ENCODE measurements at places on chromosomes 3 and 15.
A peak's percentile ranks its signal among the peaks of the same experiment; 100 is the strongest.

DNA sequence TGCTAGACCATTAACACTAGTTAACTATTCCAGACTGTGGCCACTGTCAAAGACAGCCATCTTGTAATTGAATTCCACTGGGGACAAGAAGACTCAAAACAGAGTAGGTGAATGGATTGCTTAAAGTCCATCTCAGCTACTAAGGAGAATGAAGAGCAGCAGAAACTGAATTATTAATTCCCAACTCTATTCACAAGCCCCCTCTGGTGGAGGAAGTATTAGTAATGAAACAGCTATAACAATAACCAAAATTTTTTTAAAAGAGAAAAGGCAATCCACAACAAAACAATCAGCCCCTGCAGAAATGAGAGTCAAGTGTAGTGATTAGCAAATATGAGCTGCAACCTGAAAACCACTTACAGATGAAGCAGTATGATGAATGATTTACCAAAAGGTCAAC, 302.8 kb downstream of the FHIT start:
- H3K27ac ChIP-seq = no peak overlapping the region
- no peak overlapping the region for H3K4me3 ChIP-seq
- H3K4me1 ChIP-seq = peaks cover 7% of the 10 kb centered on the region
- no peaks in the 10 kb centered on the region for H3K36me3 ChIP-seq

DNA sequence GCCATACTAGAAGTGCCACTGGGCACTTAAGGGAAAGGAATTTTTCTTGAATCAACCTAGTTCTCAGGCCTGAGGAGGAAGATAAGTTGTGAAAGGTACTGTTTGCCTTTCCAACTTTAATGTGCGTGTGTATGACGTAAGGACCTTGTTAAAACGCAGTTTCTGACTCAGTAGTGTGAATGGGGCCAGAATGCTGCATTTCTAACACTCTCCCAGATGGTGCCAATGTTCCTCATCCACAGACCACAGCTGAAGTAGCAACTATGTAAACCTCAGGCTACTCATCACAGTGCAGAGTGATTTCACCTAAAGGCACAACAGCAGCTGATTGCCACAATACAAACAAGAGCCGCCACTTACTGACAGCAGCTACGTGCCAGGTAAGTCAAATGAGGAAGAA, 103.6 kb downstream of the OTOL1 start:
- H3K4me3 ChIP-seq = no peak overlapping the region
- H3K36me3 ChIP-seq = no peaks in the 10 kb centered on the region
- DNase-seq = no peak
- H3K27ac ChIP-seq = no peak overlapping the region

- H3K4me1 ChIP-seq = peaks cover 38% of the 10 kb centered on the region
- H3K36me3 ChIP-seq = peaks cover 23% of the 10 kb centered on the region
- no peaks in the 10 kb centered on the region for H3K27me3 ChIP-seq
- peak overlapping the region; percentile 89 for H3K4me3 ChIP-seq
- DNase-seq = no peak
- H3K27ac ChIP-seq = no peak overlapping the region
These were observed 1.1 kb upstream of the NR2C2 start for GRCh38 chr3:14946236-14946635.

- no peaks in the 10 kb centered on the region for H3K36me3 ChIP-seq
- no peak for DNase-seq
- H3K27ac ChIP-seq = no peak within 1 kb of the TSS
- peaks cover 16% of the 10 kb centered on the region for H3K4me1 ChIP-seq
These were observed at the start of gene SLC12A8 for GRCh38 chr3:125212509-125213363. SLC12A8 (minus strand) TSS chr3:125212748; CDS start chr3:125211349, 1,399 bp downstream.

GRCh38 chr15:40543631-40544294, 21.1 kb downstream of the CCDC32 start:
- H3K27ac ChIP-seq = no peak overlapping the region
- no peaks in the 10 kb centered on the region for H3K36me3 ChIP-seq
- no peaks in the 10 kb centered on the region for H3K27me3 ChIP-seq
- H3K4me1 ChIP-seq = no peaks in the 10 kb centered on the region
- no peak overlapping the region for H3K4me3 ChIP-seq
- DNase-seq = no peak

DNA sequence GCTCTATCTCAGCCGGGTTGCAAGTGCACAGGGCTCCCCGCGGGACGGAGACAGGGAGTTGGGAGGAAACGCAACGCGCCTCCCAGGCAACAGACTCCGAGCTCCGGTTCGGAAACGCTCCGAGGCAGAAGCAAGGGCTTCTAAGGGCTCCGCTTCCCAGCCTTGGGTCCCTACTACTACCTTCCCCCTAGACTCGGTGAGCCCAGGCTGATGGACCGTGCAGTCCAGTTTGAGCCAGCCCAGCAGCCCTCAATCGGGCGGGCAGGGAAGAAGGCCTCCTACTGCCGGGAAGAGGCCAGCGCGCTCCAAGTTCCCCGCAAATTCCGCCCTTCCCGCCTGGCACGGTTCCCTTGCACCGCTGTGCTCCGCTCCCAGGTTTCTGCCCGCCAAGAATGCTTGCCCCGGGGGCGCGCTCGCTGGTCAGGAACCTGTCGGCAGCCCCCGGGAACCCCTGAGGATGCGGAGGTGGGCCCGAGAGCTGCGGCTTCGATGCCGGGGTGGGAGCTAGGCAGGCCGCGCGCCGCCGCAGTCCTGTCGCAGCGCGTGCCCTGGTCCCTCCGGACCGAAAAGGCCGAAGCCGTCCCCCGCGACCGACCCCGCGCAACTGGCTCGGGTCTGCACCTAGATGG, 728 bp downstream of the TRANK1 start:
- H3K4me1 ChIP-seq = peaks cover 28% of the 10 kb centered on the region
- peak overlapping the region; percentile 71 for H3K4me3 ChIP-seq
- H3K27ac ChIP-seq = peak overlapping the region; percentile 82

DNA sequence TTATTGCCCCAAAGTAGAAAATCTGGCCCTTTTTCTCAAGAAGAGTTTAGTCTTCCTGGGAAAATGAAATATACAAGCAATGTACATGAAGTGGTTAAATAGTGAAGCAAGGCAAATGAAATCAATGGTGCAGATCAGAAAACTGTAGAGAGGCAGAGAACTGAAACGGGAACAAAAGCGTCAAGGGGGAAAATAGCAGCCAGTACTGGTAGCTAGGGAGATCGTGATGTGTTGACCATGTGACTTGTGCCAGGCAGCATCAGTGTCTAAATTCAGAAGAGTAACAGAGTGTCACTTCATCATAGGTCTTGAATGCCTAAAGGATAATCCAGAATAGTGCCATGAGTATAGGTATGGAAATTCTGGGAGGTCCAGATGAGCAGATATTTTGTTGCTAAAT, 163.1 kb downstream of the CHL1 start:
- H3K4me3 ChIP-seq = no peak overlapping the region
- DNase-seq = no peak
- H3K4me1 ChIP-seq = peaks cover 17% of the 10 kb centered on the region
- no peaks in the 10 kb centered on the region for H3K27me3 ChIP-seq
- no peaks in the 10 kb centered on the region for H3K36me3 ChIP-seq
- H3K27ac ChIP-seq = no peak overlapping the region

DNA sequence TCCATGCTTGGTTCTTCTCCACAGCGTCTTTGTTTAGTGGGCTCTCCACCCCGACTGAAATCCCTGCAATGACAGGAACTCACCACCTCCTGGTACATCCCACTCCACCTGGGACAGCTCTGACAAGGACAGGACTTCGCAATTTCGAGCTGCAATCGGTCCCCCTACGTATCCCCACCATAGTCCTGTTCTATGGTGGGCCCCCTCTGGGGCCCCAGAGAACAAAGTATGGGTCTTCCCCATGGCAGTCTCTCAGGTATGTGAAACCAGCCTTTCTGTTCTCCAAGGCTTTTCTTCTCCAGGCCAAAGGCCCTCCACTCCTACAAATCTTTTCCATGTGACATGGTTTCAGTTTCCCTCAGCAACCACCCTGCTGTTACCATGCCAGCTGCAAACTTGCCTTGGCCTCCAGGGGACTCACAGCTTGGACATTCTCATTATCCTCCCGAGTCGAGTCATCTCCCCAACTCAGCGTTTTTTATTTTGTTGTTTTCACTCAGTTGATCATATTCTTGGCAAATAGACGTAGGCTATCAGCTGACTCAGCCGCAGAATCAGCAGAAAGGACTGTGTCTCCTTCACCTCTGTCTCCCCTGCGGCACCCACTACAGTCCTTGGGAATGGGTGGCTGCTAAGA, 233.3 kb downstream of the OPA1 start:
- peaks cover 39% of the 10 kb centered on the region for H3K4me1 ChIP-seq
- peak overlapping the region; percentile 40 for H3K27ac ChIP-seq
- H3K36me3 ChIP-seq = no peaks in the 10 kb centered on the region

- H3K36me3 ChIP-seq = no peaks in the 10 kb centered on the region
- DNase-seq = no peak
- no peak overlapping the region for H3K4me3 ChIP-seq
- H3K27me3 ChIP-seq = no peaks in the 10 kb centered on the region
- no peaks in the 10 kb centered on the region for H3K4me1 ChIP-seq
- H3K27ac ChIP-seq = no peak overlapping the region
These were observed 35.9 kb upstream of the MYH15 start for GRCh38 chr3:108546247-108546646.

DNA sequence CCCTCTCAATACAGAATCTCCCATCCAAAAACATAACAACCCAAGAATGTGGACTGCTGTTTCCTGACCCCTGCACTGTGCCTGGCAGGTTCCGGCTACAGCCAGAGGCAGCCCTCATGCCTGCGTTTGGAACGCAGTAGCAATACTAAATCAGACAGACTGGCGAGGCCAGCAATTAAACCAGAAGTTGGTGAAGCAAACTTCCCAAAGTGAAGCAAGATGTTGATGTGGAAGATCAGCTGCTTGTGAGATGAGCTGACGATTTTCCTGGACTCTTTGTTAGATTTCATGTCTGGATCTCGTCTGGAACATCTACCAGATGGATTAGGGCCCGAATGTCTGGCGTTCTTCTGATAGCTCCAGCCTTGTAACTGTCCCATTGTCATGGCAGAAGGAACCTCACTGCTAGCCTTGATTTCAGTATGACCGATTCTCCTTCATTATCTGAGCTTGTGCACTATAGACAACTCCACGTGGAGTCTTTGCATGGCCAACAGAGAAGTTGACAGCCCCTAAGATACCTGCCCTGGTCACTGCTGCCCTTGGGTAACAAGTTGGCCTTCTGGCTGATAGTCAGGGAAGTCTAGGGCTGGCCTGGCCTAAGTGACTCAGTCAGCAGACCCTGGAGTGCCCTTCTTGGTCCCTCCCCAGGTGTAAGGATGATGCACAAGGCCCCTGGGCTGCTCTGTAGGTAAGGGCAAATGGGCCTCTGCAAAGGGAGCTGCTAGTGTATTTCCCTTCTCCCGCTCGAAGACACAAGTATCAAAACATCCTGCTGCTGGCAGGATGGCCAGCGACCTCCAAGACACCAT, 126.5 kb downstream of the ADAMTS17 start:
- no peak for DNase-seq
- no peak overlapping the region for H3K4me3 ChIP-seq
- H3K27me3 ChIP-seq = no peaks in the 10 kb centered on the region
- peaks cover 25% of the 10 kb centered on the region for H3K4me1 ChIP-seq
- no peaks in the 10 kb centered on the region for H3K36me3 ChIP-seq

DNA sequence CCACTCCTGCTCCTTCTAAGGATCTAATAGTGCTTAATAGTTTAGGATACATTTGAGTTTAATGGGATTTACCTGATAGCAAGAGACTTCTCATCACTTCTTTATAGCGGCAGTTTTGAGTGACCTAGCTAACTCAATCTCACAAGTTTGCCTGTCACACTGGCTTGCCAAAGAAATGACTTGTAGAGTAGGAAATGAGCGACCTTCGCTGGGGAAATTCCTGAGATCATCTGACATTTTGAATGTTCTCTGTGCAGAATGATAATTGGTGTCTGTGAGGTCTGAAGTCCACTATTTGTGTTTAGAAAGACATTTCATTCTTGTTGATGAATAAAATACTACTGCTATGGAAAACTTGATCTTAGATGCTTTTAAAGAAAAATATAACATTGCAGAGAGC, 30.3 kb downstream of the SUCLG2 start:
- no peak overlapping the region for H3K27ac ChIP-seq
- DNase-seq = no peak
- H3K4me3 ChIP-seq = no peak overlapping the region
- no peaks in the 10 kb centered on the region for H3K4me1 ChIP-seq

GRCh38 chr15:23013681-23014080, 25.7 kb downstream of the TUBGCP5 start:
- H3K4me3 ChIP-seq = no peak overlapping the region
- no peaks in the 10 kb centered on the region for H3K27me3 ChIP-seq
- H3K27ac ChIP-seq = no peak overlapping the region
- H3K4me1 ChIP-seq = no peaks in the 10 kb centered on the region
- DNase-seq = no peak

DNA sequence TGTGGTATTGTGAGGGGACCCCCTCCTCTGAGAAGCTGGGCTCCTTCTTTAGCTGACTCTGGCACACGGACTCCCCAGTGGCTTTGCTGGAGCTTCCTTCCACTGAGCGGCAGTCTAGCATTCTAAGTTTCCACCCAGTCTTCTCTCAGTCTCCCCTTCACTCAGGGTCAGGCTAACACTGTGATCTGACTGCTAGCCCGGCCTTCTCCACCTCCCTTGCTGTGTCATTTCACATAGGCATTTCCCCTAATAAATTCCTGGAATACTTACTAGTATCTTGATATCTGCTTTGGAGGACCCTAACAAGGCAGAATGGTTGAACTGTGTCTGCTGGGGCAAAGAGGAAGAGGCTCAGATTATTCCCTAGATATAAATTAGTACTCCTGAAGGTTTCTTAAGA, 106.2 kb upstream of the THBS1 start:
- no peaks in the 10 kb centered on the region for H3K36me3 ChIP-seq
- H3K4me1 ChIP-seq = peaks cover 8% of the 10 kb centered on the region
- DNase-seq = no peak
- no peaks in the 10 kb centered on the region for H3K27me3 ChIP-seq
- H3K27ac ChIP-seq = peak overlapping the region; percentile 74

- no peaks in the 10 kb centered on the region for H3K27me3 ChIP-seq
- no peak for DNase-seq
- no peaks in the 10 kb centered on the region for H3K4me1 ChIP-seq
- no peaks in the 10 kb centered on the region for H3K36me3 ChIP-seq
- H3K4me3 ChIP-seq = no peak overlapping the region
These were observed 61.9 kb upstream of the C3orf80 start for GRCh38 chr3:160163229-160163878.

- no peaks in the 10 kb centered on the region for H3K4me1 ChIP-seq
- DNase-seq = no peak
- H3K27ac ChIP-seq = no peak overlapping the region
- H3K36me3 ChIP-seq = no peaks in the 10 kb centered on the region
- no peaks in the 10 kb centered on the region for H3K27me3 ChIP-seq
These were observed 83.4 kb downstream of the DCLK3 start for GRCh38 chr3:36680952-36681351.
